EH (cell line): ENCODE measurements at places on chromosomes 1 and 21.
A peak's percentile ranks its signal among the peaks of the same experiment; 100 is the strongest.

DNA sequence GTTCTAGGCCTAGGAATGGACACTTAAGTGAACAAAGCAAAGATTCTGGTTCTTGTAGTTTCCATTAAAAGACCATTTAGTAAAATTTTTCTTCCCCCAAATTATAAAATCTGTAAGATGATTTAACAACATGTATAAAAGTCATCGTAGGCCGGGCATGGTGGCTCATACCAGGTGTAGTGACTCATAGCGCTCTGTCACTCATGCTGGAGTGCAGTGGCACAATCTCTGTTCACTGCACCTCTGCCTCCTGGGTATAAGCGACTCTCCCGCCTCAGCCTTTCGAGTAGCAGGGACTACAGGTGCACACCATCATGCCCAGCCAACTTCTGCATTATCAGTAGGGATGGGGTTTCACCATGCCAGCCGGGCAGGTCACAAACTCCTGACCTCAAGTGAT, 9.1 kb downstream of the ASPM start:
- DNase-seq: no peak

DNA sequence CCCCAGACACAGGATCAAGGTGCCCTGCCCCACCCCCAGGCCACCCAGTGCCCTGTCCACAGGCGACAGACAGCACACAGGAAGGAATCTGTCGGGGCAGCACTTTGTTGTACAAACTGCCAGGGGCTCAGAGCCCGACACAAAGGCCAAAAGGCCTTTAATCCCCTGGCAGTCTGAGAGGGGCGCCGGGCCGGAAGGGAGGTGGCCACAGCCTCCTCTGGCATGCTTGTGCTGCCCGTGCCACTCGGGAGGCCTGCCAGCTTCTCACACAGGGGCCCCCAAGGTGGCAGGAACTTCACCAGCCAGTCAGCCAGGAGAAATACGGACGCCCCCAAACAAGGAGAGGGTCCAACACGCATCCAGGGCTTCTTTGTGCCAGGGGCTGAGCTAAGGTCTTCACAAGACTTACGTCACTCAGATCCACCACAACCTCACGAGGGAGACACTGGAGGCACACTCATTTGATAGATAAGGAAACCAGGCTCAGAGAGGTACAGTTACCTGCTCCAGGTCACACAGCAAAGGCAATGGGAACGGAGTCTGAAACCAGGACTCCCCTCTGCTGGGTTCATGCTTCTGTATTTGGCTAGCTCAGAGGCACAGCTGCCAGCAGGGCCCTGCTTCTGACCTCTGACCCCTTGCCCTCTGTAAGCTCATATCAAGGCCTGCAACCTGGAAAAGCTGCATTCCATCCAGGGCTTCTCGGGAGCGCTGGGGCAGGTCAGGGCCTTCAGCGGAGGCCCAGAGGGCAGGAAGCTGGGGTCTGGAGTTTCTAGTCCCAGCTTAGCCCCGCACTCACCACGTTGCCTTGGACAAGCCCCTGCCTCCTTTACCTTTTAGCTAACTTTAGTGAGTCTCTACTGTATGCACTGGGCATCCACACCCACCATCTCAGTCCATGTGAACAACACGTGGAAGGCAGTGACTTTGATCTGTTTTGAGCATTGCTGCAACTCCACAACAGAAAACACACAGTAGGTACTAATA, 34.8 kb downstream of the HSPG2 start:
- DNase-seq: no peak

GRCh38 chr1:2282556-2283270, 54.6 kb downstream of the SKI start:
- no peak for DNase-seq

GRCh38 chr21:45827881-45828579, 153.5 kb upstream of the COL6A1 start:
- no peak for DNase-seq

DNA sequence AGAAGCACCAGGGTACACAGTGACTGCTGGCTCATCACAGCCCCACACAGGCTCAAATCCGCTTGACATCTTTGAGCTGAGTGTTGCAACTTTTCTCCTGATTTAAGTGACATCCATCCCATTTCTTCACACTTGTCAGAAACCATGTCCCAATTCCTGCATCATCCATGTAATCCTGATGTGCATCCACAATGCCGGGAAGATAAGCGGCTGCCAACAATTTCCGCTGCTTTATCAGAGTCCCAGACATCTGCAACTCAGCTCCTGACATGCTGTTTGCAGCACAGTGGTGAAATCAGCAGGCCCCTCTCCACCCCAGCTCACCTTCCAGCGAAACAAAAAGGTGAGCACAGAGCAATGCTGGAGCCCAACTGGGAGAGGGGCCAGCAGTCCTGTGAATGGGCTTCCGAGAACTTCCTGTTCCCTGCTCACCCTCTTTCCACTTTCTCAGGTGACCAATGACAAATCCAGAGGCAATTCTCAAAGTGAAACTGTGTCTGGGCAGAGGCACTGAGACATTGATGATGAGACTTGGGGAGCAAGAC, 581.0 kb downstream of the AJAP1 start:
- no peak for DNase-seq

DNA sequence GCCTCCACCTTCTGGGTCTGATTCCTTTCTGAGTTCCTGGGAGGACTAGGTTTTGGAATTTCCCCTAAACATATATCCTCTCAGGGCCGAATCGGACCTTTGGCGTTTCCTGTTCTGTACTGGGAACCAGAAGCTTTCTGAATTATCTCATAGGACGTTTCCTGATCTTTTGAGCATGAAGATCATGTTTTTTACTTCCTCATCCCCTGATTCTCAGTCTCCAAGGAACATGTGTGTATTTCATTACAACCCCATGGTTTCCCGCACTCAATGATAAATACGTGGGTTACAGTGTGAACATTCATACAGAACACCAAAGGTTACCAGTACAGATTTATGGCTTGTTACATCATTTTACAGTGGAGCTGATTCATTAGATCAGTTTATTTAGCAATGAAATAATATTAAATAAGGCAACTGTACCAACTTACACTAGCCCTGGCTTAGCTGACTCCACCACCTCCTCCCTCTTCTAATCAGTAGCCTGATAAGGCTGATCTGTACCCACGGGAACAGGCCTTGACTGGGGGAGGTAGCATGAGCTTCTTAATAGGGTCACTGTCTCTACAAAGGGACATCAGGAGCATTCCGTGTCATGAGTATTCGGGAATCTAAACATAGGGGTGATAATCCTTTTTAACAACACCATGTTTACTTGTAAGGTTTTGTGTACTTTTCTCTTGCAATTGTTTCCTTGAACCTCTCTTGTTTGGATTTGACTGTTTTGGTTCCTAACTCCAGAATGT, 57.8 kb upstream of the ERRFI1 start:
- peak; percentile 66 for DNase-seq

- no peak for DNase-seq
Observed at GRCh38 chr1:66570196-66570595, 36.2 kb downstream of the SGIP1 start.

GRCh38 chr1:215022204-215022603, 60.3 kb upstream of the KCNK2 start:
- peak; percentile 13 for DNase-seq

GRCh38 chr21:43373362-43374227, 53.3 kb downstream of the SIK1 start:
- peak; percentile 9 for DNase-seq
